ENCODE measurements at places on chromosomes 6 and 20.

DNA sequence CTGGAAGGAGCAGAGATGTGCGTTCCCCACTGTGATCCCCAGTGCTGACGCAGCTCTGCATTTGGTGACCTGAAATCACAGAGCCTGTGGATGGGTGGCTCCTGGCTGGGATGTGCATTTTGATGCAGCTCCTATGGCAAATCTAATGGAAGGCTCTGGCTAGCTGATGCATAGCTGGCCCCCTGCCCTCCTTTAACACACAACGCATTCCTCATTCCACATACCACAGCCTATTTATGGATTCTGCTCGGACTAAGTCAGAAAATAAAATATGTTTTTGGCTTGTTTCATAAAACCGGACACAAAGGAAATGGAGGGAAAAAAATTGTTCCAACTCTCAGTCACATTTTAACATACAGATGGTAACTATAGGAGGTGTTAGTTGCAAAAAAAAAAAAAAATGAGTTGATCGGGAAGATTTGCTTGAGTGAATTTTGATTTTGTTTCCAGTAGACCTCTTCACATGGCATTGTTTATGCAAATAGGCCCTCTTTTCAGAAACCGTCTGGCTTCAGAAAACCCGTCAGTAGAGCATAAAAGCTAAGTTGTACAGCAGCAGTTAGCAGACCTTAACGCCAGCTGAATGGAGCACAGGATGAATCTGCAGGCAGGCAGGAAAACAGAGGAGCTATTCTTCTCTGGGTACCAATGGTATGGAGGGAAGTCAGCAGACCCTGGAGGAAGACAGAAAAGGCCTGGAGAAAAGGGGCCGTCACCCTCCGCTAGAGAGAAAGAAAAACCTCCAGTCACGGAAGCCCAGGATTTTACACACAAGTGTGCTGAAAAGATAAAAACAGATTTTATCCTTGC lies 215.4 kb downstream of the HDGFL1 start:
- no peak for DNase-seq

DNA sequence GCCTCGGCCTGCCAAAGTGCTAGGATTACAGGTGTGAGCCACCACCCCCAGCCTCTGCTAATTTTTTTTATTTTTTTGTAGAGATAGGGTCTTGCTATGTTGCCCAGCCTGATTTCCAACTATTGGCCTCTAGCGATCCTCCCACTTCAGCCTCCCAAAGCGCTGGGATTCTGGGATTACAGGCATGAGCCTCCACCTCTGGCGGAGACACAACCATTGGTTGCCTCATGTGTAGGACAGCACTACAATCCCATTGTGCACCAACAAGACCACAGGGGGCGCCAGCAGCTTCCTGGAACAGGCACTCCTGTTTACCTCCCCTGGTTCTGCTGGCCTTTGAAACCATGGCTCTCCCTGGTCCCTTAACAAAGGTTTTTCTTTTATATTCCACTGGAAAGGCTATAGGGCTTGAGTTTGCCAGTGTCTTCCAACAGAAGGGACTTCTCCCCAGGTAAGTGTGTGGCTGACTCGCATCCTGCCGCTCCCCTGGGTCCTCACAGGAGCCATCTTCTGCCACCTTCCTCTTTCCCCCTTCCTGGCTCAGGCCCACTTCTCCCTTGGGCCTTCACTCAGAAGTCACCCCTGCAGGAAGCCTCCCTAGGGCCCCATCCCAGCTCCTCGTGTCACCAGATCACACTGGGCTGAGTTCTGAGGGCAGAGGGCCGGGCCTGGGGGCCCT lies 39.2 kb upstream of the TLDC2 start:
- peak; percentile 85 for DNase-seq

- no peak for DNase-seq
Measured at GRCh38 chr6:35170891-35171290, 29.8 kb upstream of the TCP11 start.

- no peak for DNase-seq
Measured at GRCh38 chr20:32706486-32706885, 32.7 kb upstream of the C20orf203 start.
